ENCODE measurements at places on chromosomes 11 and 22.

DNA sequence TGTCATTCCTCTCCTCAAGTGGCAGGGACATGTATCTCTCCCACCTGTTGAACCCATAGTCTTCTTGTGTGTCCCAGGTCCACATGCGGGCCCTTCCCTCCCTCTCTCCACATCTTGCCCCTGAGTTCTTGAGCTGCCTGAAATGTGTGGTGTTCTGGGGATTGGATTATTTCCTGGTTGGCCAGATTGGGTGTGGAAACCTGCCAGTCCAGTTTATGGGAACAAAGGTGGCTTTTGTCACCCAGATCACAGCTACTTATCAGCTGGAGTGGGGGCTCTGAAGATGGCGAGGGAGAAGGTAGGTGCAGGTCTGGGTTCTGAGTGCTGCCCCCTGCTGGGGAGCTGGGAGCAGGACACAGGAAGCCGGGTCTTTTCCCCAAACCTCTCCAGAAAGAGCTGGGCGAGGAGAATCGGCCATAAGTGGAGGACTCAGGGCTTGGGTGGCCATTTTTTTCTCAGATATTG, 14.2 kb downstream of the DTX4 start:
- DNase-seq = no peak

- DNase-seq = no peak
These were observed 539.3 kb upstream of the B3GAT1 start for GRCh38 chr11:134951305-134951700.

DNA sequence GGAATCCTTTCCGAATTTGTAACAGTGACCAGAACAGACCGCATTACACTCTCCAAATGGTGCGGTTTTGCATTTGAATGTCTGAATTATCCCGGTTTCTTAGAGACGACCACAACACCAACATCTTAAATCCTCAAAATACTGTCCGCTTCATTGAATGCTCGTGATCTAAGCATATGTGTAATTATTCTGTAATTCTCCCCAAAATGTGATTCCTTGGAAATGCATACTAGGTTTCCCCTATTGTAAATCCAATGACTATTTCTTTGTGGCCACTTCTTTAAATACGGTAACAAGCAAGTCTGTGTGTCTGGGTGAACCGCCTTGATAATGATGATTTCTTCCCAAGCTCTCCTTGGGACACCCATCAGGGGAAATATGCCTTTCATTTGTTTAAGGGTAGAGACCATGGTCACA, 87.3 kb upstream of the DBX1 start:
- no peak for DNase-seq

DNA sequence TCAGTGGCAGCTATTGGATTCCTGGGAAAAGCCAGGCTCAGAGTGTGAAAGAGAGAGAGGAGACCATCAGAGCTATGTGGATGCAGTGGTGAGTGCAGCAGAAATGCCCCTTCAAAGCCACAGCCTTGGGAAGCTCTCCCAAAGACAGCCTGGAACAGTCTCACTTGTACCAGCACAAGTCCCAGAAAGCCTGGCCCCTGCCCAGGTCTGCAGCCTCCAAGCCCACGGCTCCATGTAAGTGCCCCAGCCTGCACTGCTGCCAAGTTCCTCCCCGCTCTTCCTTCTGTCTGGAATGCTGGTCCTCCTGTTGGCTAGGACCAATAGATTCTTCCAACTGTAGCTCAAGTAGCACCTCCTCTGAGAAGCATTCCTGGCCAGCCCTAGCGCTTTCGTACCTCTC, 539.7 kb downstream of the MIAT start:
- DNase-seq = no peak
